ENCODE measurements at places on chromosomes 13 and 19. TPM values are rescaled to one million over a fixed set of nuclear protein-coding genes. Genes with fewer than 3 reads are reported as not detected.

GRCh38 chr19:4979211-4979807, 10.4 kb downstream of the KDM4B start:
- no peak for DNase-seq

- DNase-seq = no peak
Observed at GRCh38 chr13:87035526-87035925, 635.6 kb upstream of the SLITRK5 start.

GRCh38 chr19:35629332-35629633, 447 bp downstream of the RBM42 start:
- no peak for DNase-seq

DNA sequence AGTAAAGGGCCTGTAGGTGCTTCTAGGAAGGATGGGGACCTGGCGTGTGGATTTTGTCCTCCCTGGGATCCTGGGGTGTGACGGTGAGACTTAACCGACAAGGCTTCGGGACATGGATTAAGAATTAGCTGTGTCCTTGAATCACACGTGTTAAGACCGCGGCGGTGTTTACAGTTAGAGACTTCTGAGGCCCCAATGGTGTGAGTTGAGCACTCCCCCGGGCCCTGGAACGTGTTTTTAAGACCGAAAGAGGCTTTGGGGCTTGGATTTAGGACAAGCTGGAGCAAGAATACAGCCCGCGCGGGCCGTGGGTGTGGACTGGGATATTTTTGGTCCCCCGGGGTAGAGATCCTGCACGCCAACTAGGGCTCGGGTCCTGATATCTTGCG, 1.2 kb upstream of the SLC27A1 start:
- DNase-seq = no peak

DNA sequence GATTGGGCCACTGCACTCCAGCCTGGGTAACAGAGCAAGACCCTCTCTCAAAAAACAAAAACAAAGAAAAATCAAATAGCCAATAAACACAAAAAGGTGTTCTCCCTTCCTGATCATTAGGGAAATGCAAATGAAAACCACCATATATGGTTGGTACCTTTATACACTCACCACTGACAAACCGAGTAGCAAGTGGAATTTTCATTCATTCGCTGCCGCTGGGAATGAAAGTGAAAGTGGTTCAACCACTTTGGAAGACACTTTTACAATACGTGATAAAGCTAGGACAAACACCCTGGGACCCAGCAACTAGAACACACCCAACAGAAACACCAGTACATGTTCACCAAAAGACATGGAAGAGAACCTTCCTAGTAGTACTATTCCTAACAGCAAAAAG, 21.0 kb downstream of the GRIK5 start:
- no peak for DNase-seq

DNA sequence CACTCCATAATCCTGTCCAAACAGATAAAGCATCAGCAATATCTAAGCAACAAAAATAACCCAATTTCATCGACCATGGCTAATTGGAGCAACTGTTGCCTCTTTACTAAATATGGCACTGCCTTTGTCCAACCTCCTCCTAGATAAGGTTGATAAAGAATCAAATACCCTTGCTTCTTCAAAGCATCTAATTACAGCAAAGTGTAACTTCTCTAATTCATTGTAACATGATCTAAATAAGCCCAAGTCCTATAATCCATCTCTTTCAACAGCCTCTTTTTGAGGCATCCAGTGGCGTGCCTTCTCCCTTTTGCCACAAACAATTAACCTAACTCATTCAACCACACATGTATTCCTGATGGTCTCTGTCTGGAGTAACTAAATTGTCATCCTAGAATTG, 81.7 kb upstream of the KLHL1 start:
- DNase-seq = no peak

- no peak for DNase-seq
Observed at GRCh38 chr13:44181931-44182330, 191.7 kb upstream of the SERP2 start.

GRCh38 chr13:93270769-93271742, 44.4 kb downstream of the GPC6 start:
- no peak for DNase-seq

- no peak for DNase-seq
Observed at GRCh38 chr19:30390356-30390988, 18.3 kb downstream of the ZNF536 start.

DNA sequence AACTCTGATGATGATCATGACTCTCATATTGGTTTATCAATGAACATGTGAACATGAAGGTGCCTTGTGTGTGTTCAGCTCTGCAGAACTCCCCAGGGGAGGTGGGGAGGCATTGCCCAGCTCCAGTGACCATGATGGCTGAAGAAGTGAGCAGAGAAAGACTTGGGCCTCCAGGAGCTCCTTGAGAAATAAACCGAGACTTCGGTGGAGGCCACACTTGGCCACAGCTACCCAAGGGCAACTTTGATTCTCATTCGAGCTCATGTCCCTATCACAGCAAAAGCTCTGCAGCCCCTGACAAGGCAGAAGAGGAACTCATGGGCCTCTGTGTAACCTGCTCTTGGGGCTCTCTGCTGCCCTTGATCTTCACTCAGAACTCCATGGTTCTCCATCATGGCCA, 44.1 kb upstream of the ZNF536 start:
- DNase-seq = no peak

DNA sequence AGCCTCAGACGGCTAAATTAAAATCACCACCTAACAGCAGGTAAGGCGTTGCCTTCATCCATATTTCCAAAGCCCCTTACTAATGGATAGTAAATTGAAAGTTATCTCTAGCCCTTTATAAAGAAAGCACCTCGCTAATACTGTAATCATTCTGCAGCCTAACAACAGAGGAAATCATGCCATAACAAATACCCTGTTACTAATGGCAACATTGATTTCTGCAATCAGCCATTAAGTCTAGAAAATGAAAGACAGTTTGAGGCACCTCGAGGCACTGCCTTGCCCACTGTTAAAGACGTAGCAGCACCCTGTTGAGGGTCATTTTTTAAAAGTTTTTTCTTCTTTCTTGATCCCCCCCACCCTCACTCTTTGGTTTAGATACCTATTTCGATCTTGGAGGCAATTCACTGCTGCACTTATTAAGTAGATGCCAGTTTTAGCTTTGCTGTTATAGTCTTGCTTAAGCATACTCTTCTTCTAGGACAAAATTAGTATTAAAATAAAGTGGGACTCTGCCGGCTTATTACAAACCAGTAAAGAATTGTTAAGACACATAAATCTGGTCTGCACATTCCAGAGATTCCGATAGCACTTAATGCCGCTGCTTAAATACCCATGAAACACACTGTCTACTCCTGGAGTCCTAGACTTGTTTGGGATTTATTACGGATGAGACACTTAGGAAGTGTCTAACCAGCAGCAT, 74.8 kb downstream of the ZNF536 start:
- DNase-seq = no peak

DNA sequence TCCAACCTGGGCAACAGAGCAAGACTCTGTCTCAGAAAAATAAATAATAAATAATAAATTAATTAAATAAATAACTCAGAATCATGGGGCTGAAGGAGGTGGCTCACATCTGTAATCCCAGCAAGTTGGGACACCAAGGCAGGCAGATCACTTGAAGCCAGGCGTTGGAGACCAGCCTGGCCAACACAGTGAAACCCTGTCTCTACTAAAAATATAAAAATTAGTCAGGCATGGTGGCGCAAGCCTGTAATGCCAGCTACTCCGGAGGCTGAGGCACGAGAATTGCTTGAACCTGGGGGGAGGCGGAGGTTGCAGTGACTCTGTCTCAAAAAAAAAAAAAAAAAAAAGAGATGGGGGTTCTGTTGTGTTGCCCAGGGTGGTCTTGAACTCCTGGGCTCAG, 7.2 kb downstream of the TMEM38A start:
- DNase-seq = no peak

DNA sequence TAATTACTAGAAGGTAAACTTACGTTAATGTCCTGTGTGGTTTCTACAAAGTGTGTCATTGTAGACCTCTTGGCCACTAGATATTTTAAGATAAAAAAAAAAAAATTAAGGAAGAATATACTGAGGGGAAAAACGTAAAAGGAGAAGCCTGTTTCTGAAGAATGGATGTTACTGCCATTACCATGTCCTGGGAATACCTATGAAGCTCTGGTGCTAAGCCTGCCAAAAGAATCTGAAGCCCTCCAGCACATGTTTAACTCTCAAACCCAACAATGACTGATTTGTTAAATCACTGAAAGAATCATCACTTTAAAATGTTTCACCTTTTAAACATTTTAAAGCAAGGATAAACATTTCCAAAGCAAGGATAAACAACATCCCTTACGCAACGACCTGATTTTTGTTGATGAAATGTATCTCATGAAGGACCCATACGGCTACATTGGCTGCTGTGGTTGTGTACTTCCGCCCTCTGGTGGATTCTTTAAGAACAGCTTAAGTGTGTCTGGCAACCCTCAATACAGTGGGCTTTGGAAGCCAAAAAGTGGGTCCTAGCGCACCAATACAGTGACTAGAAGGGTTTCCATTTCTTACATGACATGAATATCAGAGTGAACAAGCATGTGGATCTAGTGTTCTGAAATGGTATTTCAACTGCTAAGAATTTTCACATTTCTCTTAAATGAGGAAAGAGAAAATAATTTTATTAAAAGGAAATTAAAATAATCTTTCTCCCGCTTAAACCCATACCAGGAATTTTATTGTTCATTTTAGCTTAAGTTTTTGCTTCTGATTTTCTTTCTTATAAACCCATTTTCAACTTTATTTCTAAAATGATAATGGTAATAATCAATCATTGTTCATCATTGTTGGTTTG, 74.5 kb upstream of the RAP2A start:
- no peak for DNase-seq

GRCh38 chr19:4781801-4782200, 9.7 kb upstream of the FEM1A start:
- no peak for DNase-seq

DNA sequence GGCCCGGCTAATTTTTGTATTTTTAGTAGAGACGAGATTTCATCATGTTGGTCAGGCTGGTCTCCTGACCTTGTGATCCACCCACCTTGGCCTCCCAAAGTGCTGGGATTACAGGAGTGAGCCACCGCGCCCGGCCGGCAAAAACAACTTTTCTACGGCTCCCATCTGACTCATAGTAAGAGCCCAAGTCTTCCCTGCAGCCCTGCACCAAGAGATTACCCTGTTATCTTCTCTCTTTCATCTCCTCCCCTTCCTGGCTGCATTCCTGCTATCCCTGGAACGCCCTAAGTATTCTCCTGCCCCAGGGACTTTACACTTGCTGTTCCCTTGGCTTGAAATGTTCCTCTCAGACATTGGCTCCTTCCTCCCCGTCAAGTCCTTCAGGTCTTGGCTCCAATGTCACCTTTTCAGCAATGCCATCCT, 6.6 kb downstream of the AP2S1 start:
- no peak for DNase-seq

DNA sequence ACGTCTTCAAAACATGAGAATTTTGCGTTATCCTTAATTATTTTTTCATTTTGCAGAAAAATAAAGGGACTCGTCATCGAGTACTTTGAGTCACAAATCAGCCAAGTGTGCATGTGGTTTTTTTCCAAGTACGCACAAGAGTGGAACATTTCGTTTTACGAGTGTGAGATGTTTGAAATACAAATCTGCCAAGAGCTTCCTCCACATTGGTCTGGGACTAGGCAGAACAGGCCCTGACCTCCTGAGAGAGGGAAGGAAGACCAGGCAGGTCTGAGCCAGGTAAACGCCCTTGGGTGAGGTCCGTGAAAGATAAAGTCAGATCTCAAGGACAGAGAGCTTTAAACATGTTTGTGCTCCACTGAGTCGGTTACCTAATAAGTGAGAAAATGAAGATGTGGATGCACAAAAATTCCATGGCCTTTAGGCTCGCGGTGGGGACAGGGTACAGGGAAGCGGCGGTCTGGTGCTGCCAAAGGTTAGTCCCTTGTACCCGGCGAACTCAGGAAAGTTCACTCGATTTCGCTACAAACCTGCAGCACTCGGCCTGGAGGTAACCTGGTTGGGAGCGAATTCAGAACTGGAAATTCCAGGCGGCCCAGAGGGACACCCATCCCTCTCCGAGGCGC, 473 bp upstream of the ITM2B start:
- no peak for DNase-seq

GRCh38 chr13:78326633-78327032, 276.7 kb downstream of the POU4F1 start:
- no peak for DNase-seq

DNA sequence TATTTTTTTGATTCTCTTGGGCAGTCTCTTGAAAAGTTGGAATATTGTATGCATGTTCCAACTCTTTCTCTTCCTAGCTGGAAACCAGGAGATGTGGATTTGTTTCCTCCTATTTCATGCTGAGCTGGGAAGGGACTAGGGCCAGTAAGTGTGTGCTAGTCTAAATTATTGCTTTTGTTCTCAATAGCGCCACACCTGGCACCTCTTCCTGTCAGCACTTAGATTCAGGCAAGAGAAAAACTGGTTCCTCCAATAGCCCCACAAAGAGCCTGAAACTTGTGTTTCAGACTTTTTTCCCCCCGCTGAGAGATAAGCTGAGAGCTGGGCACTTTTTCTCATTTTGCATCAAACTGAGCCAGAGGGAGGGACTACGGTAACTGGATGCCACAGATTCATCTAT, 353.4 kb downstream of the OLFM4 start:
- no peak for DNase-seq

The ZNF433 gene
- total RNA-seq = 7.0 TPM

The SF3A2 gene
- total RNA-seq = 23.8 TPM

The RASGRP4 gene
- total RNA-seq = 3.6 TPM

The PLIN4 gene
- total RNA-seq = 3.4 TPM

The FAM83E gene
- total RNA-seq = 2.0 TPM

The ZNF665 gene
- 4.5 TPM for total RNA-seq

The LILRB4 gene
- total RNA-seq = 22.5 TPM

The MED29 gene
- 86.1 TPM for total RNA-seq

The AMER2 gene
- total RNA-seq = not detected

All from thoracic aorta (tissue), 2 donors.